ENCODE measurements at places on chromosomes 6 and 20. TPM values are rescaled to one million over a fixed set of nuclear protein-coding genes. Genes with fewer than 3 reads are reported as not detected.

GRCh38 chr20:8631271-8631670, 437.6 kb upstream of the PLCB4 start:
- H3K36me3 ChIP-seq: no peaks in the 10 kb centered on the region
- H3K27me3 ChIP-seq: no peaks in the 10 kb centered on the region
- H3K4me1 ChIP-seq: no peaks in the 10 kb centered on the region
- no peak overlapping the region for H3K4me3 ChIP-seq
- no peak overlapping the region for H3K27ac ChIP-seq

DNA sequence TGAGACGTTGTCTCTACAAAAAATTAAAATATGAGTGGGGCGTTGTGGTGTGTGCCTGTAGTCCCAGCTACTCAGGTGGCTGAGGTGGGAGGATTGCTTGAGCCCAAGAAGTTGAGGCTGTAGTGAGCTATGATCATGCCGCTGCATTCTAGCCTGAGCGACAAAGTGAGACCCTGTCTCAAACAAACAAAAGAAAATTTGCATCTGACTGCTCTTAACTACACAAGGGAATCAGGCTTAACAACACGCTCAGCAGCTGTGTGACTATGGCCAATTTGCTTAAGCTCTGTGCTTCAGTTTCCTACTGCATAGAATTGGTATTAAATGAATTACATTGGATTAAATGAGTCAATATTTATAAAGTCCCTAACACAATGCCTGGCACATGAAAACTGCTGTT, 24.3 kb upstream of the MRPS10 start:
- H3K27ac ChIP-seq: no peak overlapping the region
- no peaks in the 10 kb centered on the region for H3K27me3 ChIP-seq
- H3K4me3 ChIP-seq: no peak overlapping the region
- no peak for DNase-seq

- H3K36me3 ChIP-seq: peaks cover 31% of the 10 kb centered on the region
- H3K27me3 ChIP-seq: no peaks in the 10 kb centered on the region
- H3K4me3 ChIP-seq: no peak overlapping the region
- peaks cover 1% of the 10 kb centered on the region for H3K4me1 ChIP-seq
Observed at GRCh38 chr20:16434062-16434664, 139.1 kb downstream of the KIF16B start.

Gene KCNK15
- not detected for polyA plus RNA-seq

DNA sequence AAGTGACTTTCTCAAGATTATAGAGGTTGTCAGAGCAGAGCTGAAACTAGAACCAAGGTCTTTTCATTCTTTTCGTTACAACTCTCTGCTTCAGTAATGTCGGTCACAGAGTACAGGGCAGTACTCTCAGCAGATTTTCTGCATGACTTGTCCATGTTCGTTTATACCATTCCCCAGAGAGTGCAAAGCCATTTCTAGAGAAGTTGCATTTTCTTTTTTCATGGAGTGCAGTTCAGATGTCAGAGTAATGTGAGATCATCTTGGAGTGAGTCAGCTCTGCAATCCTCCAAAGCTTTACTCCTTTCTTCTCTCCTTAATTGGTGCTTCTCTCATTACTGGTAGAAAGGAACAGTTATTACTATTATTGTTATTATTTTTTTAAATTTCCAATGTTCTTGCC, 115.6 kb upstream of the B3GAT2 start:
- no peak overlapping the region for H3K4me3 ChIP-seq
- H3K27me3 ChIP-seq: peaks cover 10% of the 10 kb centered on the region
- peaks cover 2% of the 10 kb centered on the region for H3K36me3 ChIP-seq
- no peak overlapping the region for H3K27ac ChIP-seq
- no peak for DNase-seq

DNA sequence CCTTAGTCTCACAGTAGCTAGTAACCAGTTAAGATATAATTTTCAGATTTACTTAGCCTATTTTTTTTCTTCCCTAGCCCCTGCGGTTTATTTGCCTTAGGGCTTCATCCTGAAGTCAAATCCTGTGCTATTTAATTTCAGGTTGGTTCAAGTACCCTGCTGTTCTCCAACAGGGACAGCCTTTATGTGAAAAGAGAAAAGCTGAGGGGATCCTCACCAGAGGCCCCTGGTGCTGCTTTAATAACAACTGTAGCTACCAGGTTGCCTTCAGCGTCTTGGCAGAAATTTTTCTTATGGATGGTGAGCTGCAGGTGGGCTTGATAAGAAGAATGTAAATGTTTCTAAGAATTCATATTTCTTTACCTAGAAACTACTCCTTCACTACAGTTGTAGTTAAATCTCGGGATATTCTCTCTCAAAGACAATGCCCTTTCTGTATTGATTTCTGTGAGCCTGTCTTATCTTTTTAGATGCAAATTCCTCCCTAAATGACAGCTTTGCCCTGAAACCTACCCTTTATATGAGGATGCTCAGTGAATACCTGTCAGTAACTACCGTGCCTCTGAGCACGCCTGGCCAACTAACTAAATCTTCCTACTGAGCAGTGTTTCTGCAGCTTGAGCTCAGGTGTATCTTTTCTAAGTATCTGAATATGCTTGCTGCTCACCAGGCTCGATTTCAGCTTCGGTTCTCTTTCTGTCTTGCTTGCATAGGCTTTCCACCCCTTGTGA, 320.5 kb downstream of the MMUT start:
- H3K36me3 ChIP-seq: no peaks in the 10 kb centered on the region
- DNase-seq: no peak
- no peaks in the 10 kb centered on the region for H3K27me3 ChIP-seq

DNA sequence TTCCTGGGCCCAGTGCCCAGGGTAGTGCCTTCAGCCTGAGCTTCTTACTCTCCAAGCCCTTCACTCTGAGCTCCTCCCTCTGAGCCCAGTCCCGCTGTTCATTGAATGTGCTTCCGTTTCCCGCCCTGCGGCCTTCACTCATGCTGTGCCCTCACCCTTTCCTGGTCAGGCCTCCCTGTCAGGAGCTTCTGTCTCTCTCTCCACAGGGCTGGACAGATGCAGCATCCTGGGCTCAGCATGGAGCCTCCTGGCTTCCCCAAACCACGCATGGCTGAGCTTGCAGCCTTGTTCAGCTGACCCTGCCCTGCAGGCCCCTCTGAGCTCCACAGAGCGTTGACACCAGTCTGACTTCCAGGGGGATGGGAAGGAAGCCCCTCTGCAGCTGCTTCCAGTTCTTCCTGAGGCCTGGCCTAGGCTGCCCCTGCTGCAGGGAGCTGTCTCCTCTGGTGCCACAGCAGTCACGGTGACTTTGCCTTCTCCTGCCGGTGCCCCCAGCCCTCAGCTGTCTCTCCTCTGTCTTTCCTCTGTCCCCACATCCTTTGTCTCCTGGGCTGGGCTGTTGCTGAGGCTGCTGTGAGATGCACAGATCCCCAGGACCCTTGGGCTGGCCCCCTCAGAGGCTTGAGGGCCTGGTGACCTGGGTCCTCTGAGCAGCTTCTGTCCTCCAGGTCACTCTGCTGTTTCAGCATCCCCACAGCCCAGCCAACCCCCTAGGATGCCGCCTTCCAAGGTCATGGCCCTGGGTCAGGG, 7.9 kb upstream of the MYT1 start:
- no peaks in the 10 kb centered on the region for H3K4me1 ChIP-seq
- H3K27me3 ChIP-seq: peaks cover 42% of the 10 kb centered on the region

GRCh38 chr6:33297956-33298772, 578 bp downstream of the RGL2 start:
- no peaks in the 10 kb centered on the region for H3K36me3 ChIP-seq
- peak overlapping the region; percentile 99 for H3K27ac ChIP-seq
- peak; percentile 64 for DNase-seq

DNA sequence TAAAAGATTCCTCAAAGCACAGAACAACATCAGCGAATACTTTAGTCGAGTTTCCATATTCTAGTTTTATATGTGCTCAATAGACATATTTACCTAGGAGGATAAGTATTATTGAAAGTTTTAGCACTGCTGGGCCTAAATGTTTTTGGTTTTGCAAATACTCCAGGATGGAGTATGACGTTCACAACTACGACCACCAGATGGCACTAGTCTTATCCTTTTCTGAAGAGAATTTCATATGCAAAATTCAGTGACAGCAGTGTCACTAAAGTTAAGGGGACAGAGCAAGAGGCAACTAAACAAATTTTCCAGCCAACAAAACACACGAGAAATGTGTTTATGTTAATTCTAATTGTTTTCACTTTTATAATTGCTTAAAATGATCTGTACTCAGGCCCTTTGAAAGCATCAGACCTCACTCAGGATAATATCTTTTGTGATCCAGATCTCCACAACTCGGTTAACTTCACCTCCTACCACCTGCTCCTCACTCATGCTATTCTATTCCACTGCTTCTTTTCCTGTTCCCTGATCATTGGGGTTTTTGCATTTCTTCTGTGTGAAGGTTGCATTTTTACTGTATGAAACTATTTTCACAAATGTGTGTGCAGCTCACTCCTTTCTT, 220.8 kb downstream of the TRDN start:
- no peak overlapping the region for H3K4me3 ChIP-seq
- H3K27ac ChIP-seq: no peak overlapping the region
- H3K36me3 ChIP-seq: no peaks in the 10 kb centered on the region

Gene OR2H1
- not detected for polyA plus RNA-seq

DNA sequence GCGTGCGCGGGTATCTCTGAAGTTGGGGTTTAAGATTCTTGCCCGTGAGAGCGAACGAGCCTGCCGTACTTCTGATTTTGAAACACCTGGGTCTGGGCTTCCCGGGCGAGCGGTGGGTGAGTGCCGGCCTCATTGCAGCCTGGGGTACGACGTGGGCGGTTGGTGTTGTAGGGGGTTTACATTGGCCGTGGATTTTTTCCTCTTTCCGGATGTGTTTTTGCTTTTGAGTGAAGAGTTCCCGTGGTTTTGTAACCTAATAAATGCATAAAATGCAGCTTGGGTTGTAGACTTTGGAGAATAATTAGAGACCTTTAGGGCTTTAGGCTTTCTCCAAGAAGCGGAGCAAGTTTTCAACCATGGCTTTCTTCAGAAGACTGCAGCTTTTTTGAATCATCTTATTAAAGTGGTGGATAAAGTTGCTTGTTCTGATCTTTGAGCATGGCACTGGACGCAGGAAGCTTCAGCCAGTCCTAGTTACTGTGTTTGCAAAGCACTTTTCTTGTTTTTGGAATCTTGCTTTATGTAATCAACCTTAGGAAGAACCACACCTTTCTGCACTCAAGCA, 314 bp downstream of the FARS2 start:
- no peak for DNase-seq
- peak overlapping the region; percentile 99 for H3K27ac ChIP-seq
- H3K4me1 ChIP-seq: peaks cover 24% of the 10 kb centered on the region
- H3K4me3 ChIP-seq: peak overlapping the region; percentile 97

DNA sequence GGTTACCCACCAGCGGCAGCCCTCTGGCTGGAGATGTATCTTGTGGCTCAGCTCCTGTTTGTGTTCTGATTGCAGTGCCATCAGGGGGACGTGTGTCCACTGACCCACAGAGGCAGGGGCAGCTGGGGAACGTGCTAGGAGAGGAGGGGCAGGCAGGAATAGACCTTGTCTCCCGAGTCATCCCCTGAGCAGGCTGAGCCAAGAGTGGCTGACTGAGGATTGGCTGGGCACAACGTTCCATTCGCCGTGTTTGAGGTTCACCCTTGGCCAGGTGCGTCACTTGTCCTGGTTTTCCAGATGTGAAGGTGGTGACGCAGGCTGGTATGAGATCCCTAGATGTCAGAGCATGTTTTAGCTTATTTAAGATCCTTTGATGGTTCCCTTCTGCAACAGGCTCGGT, 57.7 kb downstream of the ADNP start:
- no peaks in the 10 kb centered on the region for H3K27me3 ChIP-seq
- peaks cover 14% of the 10 kb centered on the region for H3K36me3 ChIP-seq
- peak overlapping the region; percentile 90 for H3K27ac ChIP-seq
- DNase-seq: no peak
- no peak overlapping the region for H3K4me3 ChIP-seq

- no peak overlapping the region for H3K4me3 ChIP-seq
- no peaks in the 10 kb centered on the region for H3K36me3 ChIP-seq
- no peak for DNase-seq
- peaks cover 6% of the 10 kb centered on the region for H3K27me3 ChIP-seq
Observed at GRCh38 chr6:169176361-169176991, 77.2 kb downstream of the THBS2 start.

- H3K36me3 ChIP-seq: no peaks in the 10 kb centered on the region
- H3K4me3 ChIP-seq: peak overlapping the region; percentile 90
- H3K27me3 ChIP-seq: no peaks in the 10 kb centered on the region
- peak overlapping the region; percentile 95 for H3K27ac ChIP-seq
Observed at GRCh38 chr20:57435105-57435497, 43.9 kb downstream of the RBM38 start.

GRCh38 chr6:1267057-1267732, 44.7 kb upstream of the FOXQ1 start:
- no peak for DNase-seq
- H3K36me3 ChIP-seq: peaks cover 5% of the 10 kb centered on the region
- no peak overlapping the region for H3K4me3 ChIP-seq
- H3K4me1 ChIP-seq: no peaks in the 10 kb centered on the region

Gene SCGN
- polyA plus RNA-seq: not detected

- no peak overlapping the region for H3K27ac ChIP-seq
- H3K27me3 ChIP-seq: no peaks in the 10 kb centered on the region
- no peaks in the 10 kb centered on the region for H3K4me1 ChIP-seq
- H3K4me3 ChIP-seq: no peak overlapping the region
- H3K36me3 ChIP-seq: no peaks in the 10 kb centered on the region
Observed at GRCh38 chr6:4768815-4769214, 7.4 kb upstream of the CDYL start.

Gene PTK7
- polyA plus RNA-seq: not detected

Gene SLC32A1
- polyA plus RNA-seq: not detected

GRCh38 chr20:42996141-42996540, 193.6 kb downstream of the PTPRT start:
- DNase-seq: no peak
- no peaks in the 10 kb centered on the region for H3K36me3 ChIP-seq
- H3K4me3 ChIP-seq: no peak overlapping the region
- no peaks in the 10 kb centered on the region for H3K4me1 ChIP-seq

GRCh38 chr20:12554426-12554825, 454.3 kb upstream of the SPTLC3 start:
- no peak overlapping the region for H3K27ac ChIP-seq
- DNase-seq: no peak
- H3K36me3 ChIP-seq: no peaks in the 10 kb centered on the region
- H3K4me1 ChIP-seq: no peaks in the 10 kb centered on the region
- no peaks in the 10 kb centered on the region for H3K27me3 ChIP-seq

Gene SOBP
- 1.7 TPM for polyA plus RNA-seq

Gene KHDRBS2
- polyA plus RNA-seq: 7.5 TPM

- no peak for DNase-seq
- peaks cover 7% of the 10 kb centered on the region for H3K36me3 ChIP-seq
- no peaks in the 10 kb centered on the region for H3K4me1 ChIP-seq
- no peak overlapping the region for H3K27ac ChIP-seq
Observed at GRCh38 chr6:161318456-161318855, 44.6 kb upstream of the AGPAT4 start.

Gene PBOV1
- polyA plus RNA-seq: not detected

- H3K27me3 ChIP-seq: no peaks in the 10 kb centered on the region
- H3K27ac ChIP-seq: no peak overlapping the region
- H3K4me1 ChIP-seq: peaks cover 26% of the 10 kb centered on the region
- no peak overlapping the region for H3K4me3 ChIP-seq
- no peak for DNase-seq
- H3K36me3 ChIP-seq: peaks cover 66% of the 10 kb centered on the region
Observed at GRCh38 chr6:125279961-125280360, 21.8 kb downstream of the HDDC2 start.

Gene RIOK1
- polyA plus RNA-seq: 22.8 TPM

All from naive B cell (primary cell).